ENCODE measurements at places on chromosomes 16 and 17.

GRCh38 chr17:17042851-17043460 is 699 bp downstream of the MPRIP start:
- DNase-seq = peak; percentile 23

DNA sequence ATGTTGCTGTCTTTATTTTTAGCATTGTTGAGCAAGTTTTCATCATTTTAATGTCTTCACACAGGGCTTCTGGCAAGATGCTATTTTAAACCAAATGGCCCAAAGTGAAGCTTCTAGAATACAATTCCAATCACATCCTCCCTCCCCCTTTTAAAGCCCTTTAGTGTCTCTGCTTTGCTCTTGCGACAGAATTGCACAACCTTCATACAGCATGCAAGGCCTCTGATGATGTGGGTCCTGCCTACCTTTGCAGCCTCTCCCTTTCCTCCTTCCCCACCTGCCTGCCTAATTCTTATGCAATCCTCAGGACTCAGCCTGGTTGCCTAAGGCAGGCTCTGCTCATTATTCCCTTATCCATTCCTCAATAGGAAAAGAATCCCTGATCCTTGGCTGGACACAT is 381.7 kb downstream of the SLC39A11 start:
- DNase-seq = no peak

- no peak for DNase-seq
These were observed 5.0 kb downstream of the ICAM2 start for GRCh38 chr17:64015447-64015846.

- no peak for DNase-seq
These were observed 51.3 kb upstream of the MRPS23 start for GRCh38 chr17:57900991-57901743.

- DNase-seq = peak; percentile 5
These were observed 20.3 kb downstream of the CACNG5 start for GRCh38 chr17:66855204-66855603.

DNA sequence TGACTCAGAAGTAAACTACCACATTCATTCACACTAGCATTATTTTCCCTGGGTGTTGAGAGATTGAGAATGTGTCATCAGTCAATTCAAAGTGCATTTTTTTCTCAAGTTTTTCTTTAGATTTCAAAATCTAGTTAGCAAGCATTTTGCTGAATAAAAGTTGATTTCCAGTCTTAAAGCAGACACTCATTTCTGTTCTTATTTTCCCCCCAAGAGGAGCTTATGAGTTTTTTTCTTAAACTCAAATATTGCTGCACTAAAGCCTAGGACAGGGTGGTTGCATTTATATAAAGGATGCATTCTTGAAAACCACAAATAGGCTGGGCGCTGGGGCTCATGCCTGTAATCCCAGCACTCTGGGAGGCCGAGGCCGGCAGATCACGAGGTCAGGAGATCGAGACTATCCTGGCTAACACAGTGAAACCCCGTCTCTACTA is 15.3 kb downstream of the CDH3 start:
- DNase-seq = no peak

DNA sequence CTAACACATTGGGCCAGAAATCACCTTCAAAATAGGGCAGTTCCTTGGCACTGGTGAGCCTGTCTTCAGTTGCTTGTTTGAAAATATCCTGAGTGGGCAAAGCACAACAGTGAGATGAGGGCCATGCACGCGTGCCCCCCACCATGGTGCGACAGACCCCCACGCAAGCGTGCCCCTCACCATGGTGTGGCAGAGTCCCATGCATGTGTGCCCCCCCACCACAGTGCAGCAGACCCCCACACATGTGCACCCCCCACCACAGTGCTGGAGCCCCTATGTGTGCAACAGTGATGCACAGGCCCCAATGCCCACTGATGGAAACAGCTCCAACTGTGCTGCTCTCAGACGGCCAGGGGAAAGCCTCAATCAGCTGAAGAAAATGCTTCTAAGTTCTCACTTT is 18.8 kb upstream of the TRAP1 start:
- DNase-seq = no peak

GRCh38 chr17:75727391-75727790 is 6.1 kb downstream of the ITGB4 start:
- no peak for DNase-seq

DNA sequence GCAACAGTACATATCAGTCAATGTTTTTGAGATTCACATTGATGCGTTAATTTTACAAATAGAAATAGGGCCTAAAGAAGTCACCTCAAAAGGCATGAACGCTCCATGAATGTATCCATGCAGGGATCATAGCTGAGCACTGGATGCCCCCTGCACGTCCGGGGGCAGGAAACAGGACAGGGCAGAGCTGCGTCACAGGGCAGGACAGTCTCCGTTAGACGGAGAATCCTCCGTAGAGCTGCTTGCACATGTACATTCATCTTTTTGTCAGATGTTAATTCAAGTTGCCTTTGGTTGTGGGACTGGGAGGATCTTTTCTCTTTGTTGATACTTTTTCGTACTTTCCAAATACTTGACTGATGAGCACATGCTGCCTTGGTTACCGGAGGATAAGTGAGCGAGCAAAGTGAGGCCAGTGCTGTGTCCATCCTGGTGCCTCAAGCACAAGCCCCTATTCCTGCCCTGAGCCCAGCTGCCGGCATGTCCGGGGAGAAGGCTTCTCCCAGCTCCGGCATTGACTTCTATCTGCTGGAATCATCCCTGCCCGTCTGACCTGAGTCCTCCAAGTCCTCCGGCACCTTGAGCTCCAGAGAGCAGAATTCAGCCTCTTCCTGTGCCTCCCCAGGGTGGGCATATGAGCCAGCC is 15.0 kb downstream of the GAA start:
- no peak for DNase-seq

DNA sequence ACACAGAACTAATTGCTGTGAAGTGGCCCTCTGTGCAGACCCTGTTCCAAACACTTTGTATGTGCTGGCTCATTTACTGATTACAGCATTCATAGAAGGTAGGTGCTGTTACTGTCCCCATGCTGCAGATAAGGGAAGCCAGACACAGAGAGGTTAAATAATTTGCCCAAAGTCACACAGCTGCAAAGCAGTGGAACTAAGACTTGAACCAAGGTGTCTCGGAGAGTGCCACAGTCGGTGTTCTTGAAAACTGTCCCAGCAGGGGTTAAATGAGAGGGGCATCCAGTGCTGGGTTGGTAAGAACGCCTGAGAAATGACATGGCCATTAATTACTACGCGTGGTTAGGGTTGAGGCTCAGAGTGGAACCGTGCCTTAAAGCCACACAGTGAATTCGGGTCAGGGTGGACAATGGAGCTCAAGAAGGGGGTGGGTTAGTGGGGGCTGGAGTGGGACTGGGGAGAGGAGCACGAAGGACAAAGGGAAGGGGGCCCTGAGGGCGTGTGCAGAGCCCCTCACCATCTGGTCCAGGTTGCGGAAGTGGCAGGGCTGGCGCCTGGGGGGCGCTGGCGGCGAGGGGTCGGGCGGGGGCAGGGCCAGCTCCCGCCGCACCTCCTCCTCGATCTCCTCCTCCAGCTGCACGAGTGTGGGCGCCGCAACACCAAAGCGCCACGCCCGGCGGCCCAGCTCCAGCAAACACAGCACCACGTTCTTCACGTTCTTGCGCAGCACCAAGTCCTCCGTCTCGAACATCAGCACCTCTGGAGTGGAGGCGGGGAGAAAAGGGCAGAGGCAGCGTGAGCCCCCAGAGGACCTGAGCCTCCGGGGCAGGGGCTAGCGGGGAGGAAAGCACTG is 3.3 kb downstream of the GAS2L2 start:
- DNase-seq = no peak

DNA sequence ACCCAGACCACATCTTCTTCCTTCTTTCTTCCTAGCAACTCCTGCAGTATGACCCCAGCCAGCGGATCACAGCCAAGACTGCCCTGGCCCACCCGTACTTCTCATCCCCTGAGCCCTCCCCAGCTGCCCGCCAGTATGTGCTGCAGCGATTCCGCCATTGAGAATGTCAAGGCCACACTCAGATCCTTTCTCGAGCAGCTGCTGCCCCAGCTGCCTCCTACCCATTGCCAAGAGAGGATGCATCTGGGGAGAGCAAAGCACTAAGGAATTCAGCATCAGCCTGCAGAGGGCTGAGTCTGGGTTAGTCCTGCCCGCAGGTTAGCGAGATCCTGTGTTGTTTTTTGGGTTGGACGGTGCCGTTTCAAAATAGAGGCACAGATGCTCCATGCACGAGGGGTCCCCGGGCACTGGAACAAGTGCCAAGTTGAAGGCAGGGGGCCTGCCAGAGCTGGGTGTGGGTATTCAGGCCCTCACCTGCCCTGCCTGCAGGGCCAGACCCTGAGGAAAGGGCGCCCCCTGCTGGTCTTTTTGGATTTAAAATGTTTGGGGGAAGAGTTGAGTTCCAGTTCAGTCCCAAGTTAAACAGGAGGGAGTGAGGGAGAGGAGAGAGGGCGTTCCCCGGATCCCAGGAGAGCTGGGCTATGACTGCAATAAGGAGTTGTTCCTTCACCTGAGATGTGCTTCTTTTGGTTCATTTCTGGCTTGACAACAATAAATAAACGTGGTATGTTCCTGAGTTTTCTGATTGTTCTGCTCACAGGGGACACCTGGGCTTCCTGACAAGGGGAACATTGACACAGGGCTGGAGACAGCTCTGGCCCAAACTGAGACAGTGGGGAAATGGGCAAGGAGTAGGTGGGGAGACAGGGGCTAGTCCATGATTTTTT is 4.9 kb downstream of the CDK3 start:
- DNase-seq = peak; percentile 80

DNA sequence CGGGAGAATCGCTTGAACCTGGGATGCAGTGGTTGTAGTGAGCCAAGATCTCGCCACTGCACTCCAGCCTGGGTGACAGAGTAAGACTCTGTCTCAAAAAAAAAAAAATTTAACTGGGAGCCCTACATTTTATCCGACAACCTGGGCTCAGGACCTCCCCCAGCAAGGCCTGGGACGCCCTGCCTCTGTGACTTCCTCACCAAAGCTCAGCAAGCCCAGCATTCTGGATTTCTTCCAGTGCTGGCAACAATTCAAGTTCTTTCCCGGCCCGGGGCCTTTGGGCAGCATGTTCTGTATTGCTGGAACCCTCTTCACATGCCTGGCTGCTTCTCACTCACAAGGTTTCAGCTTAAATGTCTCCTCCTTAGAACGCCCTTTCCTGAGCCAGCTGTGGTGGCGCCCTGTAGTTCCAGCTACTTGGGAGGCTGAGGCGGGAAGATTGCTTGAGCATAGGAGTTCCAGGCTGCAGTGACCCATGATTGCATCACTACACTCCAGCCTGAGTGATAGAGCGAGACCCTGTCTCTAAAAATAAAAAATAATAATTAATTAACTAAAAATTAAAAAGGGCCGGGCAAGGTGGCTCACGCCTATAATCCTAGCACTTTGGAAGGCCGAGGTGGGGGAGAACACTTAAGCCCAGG is 15.9 kb upstream of the MEIOB start:
- DNase-seq = no peak

- DNase-seq = no peak
These were observed 431.2 kb downstream of the SLC39A11 start for GRCh38 chr17:72661116-72661944.

DNA sequence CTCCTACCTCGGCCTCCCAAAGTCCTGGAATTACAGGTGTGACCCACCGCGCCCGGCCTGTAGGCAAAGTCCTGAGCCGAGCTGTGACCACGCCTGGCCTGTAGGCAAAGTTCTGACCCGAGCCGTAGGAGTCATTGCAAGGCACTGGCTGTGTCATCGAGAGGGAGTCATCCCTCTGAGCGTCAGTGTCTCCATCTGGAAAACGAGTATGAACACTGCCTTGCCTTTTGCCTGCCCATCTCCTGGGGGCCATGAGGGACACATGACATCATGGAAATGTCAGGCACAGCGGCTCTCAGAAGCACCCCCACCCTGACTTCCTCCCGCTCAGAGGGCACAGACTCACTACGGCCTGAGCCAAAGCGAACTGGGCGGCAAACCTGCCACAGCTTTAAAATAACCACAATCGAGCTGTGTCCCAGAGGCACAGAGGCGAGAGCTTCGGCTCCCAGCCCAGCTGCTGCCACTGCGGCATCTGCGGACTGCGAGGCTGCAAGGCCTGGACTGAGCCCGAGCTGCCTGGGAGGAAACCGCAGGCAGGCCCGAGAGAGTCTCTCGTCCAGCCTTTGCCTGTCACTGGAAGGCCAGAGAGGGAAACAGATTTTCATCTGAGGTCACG is 50.8 kb downstream of the RPH3AL start:
- DNase-seq = no peak

DNA sequence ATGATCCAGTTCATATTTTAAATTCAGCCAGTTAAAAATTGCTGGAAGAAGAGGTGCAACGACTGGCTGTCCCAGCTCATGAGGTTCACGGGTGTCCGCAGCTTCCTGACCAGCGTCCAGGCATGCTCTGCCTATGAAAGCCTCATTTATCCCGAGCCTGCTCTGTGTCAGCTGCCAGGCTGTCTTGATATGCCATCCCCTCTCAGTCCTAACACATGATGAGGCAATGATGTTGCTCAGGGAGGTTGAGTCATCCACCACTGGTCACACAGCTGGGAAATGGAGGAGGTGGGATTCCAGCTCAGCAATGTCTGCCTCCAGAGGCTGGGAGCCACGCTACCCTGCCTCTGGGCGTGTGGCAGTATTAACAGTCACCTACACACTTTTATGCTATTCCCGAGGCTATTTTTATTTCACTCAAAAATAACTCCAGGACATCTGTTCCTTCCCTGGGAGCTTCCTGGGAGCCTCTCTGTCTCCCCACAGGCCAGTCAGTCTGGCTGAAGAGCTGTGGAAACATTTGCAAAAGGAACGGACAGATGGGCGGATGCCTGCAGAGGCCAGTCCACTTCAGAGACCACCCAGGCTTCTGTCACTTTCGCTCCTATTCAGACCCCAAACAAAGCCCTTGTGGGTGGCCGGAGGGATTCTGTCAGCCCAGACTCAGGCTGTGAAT is 22.5 kb downstream of the RAB11FIP4 start:
- no peak for DNase-seq

GRCh38 chr16:64416216-64417005 is 705.5 kb downstream of the CDH11 start:
- DNase-seq = no peak

GRCh38 chr16:82340531-82340930 is 170.5 kb upstream of the MPHOSPH6 start:
- DNase-seq = no peak

GRCh38 chr17:21522755-21523336 is 146.7 kb downstream of the KCNJ12 start:
- no peak for DNase-seq

- DNase-seq = no peak
These were observed 570 bp downstream of the NR1D1 start for GRCh38 chr17:40099619-40100418.
